Fibroblast of upper back skin (primary cell): ENCODE measurements at places on chromosomes 12 and 14.
A peak's percentile ranks its signal among the peaks of the same experiment; 100 is the strongest.

- peak; percentile 82 for DNase-seq
These were observed 20.5 kb downstream of the KERA start for GRCh38 chr12:91037276-91037675.

DNA sequence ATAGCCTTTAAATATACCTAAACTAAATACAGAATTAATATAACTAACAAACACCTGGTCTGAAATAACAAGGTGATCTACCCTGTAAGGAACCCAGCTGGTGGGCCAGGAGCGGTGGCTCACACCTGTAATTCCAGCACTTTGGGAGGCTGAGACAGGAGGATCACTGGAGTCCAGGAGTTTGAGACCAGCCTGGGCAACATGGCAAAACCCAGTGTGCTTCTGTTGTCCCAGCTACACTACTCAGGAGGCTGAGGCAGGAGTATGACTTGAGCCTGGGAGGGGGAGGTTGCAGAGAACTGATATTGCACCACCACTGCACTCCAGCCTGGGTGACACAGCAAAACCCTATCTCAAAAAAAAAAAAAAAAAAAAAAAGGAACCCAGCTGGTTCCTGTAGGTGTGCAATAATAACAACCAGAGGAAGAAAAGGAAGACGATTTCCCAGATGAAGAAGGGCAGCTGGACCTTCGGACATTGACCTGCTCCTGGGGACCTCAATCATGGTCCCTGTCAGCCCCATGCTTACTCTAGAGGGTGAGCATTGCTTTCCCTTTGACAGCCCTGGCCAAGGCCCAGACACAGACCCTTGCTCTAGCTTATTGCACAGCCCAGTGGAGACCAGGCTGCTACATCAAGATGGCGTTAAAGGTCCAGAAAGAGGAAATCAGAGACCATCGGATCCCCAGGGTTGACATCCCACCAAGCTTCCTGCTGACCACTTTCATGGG is 5.4 kb downstream of the FOS start:
- DNase-seq: no peak

DNA sequence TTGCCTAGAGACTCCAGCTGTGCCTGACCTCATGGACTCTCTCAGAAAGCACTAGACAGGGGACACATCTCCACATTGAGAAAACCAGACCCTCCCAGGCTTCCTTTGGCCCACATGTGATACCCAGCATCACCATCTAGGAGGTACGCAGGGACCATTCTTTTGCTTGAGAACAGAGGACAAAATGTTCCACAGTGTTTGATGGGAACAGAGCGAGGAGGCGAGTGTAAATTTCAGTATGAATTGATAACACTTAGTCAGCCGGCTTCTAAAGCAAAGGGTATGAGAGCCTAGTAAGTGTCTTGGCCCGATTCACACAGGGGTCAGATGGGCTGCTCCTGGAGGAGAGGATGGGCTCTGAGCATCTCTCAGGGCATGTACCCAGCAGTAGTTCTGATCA is 1052.4 kb downstream of the BCL11B start:
- DNase-seq: no peak

- DNase-seq: no peak
These were observed 297.8 kb downstream of the PRKD1 start for GRCh38 chr14:29629839-29630238.

- DNase-seq: no peak
These were observed 77.7 kb downstream of the DNAH10 start for GRCh38 chr12:123839826-123840225.

DNA sequence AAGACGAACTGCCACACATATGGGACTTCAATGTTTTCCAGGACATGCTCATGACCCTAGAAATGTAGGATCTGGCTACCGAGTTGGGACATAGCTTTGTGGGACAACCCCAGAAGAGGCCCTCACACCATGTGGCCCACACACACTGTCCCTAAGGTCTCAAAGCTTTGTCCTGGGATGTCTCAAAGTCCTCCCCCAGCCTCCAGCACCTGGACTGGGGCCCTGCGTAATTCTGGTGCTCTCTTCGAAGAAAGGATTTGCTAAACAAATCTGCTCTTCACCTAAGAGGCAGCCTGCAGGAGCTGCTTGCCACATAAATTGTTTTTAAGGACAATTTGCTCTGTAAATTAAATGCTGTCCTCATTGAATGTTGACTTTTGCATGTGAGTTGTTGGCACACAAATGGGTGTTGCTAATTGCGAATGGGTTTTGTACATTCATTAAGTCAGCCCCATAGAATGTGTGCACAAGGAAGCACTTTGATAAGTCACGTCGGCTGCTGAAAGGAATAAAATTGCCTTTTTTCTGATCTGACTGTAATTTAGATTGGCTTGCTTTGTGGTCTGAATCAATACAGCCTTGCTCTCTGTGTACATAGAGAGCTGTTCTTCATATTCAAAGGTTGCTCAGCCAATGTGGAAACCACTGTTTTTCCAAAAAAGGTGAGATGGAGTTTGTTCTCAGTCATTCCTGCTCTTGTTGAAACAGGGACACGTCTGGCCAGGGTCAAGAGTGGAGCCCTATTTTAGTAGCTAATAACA is 161.6 kb upstream of the PWP1 start:
- no peak for DNase-seq

- peak; percentile 95 for DNase-seq
These were observed 20.1 kb upstream of the CERS5 start for GRCh38 chr12:50187084-50187900.
